ENCODE measurements at places on chromosomes 13 and 19. TPM values are rescaled to one million over a fixed set of nuclear protein-coding genes. Genes with fewer than 3 reads are reported as not detected.

DNA sequence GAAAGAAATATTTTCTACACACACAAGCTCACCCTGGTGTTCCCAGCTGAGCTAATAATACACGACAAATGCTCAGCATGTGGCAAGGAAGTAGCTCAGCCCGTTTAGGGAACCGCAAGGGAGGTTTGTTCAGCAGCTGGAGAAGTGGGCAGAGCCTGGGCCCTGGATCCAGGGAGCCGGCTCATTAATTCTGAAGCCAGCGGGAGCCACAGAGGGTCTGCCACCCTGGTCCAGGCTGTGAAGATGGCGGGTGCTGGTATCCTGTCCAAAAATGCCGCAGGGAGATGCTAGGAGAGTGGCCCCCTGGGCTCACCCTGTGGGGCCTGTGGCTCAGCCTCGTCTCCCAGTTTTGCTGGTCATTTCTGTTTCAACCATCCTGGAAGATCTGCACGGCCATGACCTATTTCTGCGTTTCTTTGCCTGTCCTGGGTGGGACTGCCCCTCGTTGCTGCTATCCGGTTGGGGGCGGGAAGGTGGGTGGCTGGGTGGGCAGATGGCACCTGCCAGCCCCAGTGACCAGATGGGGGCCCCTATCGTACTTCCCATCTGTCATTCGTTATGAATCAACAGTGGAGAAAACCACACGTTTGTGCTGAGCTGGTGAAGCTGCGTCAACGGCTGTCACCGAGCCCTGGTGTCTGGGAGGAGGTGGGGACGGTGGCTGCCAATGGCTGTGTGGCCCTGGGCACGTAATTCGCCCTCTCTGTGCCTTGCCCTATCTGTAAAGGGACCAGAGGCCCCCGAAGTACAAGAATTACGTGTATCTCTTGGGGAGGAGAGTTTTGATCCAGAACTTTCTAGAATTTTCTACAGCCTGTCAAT is 2.7 kb upstream of the GNA15 start:
- peak; percentile 47 for DNase-seq

The SHANK1 gene
- total RNA-seq: not detected

DNA sequence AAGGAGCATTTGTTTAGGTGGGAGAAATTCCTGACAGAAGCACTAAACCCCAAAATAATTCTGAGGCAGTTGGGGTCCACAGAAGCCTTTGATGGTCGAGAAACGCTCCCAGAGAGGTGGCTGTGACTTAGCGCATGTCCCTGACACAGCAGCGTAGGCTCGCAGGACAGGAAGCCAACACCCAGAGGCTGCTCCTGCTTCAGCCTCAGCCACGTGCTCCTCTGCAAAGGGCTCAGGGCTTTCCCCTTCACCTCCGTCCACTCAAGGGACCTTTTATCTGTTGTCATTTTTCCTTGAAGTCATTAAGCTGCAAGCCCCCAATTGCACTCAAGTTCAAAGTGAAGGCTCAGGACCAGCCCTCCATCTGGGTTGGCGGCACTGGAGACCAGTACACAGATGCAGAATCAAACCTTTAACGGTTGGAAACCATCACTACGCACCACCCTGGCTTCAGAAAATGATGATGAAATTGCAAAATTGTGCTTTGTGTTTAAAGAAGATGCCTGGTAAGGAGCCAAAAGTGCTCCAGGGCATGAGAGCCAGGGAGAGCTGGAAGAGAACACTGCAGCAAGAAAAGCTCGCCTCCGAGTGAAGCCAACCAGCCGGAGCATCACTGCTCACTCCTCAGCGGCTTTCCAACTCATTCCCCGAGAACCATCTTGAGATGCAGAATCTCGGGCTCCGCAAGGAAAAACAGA is 219.6 kb downstream of the RAP2A start:
- DNase-seq: no peak

GRCh38 chr19:54230031-54230430 is 7.2 kb upstream of the LILRB3 start:
- DNase-seq: no peak

The SIGLECL1 gene
- not detected for total RNA-seq

The SPTBN4 gene
- 0.55 TPM for total RNA-seq

The HSPB6 gene
- 22.3 TPM for total RNA-seq

- no peak for DNase-seq
Measured at GRCh38 chr19:52640916-52641315, 2.8 kb upstream of the ZNF83 start.

The SELENOV gene
- total RNA-seq: not detected

GRCh38 chr19:31278555-31279435 is 70.4 kb downstream of the TSHZ3 start:
- DNase-seq: no peak

DNA sequence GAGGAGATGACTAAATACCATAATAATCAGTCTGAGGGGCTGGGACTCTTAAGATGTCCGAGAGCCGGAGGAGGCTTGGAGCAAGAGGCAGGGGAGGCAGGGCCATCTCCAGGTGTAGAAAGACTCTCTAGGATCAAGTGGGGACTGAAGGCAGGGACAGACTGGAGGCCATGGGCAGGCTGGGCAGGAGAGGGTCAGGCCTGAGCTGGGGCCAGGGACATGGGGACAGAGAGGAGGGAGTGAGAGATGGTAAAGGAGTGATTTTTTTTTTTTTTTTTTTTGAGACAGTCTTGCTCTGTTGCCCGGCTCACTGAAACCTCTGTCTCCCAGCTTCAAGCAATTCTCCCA is 2.2 kb downstream of the JOSD2 start:
- no peak for DNase-seq

The CNN2 gene
- 39.2 TPM for total RNA-seq

DNA sequence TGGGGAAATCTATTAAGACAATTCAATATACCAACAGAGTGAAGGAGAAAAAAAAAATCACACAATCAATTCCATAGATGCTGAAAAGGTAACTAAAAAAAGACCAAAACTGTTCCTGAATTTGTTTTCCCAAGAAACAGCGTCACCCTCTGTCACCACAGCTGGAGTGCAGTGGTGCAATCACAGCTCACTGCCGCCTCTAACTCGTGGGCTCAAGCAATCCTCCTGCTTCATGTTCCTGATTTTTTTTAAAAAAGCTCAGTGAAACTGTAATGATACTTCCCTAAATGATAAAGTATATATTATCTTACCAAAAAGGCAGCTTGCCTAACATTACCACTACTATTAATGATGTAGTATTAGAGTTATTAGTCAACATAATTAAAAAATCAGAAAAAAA is 19.6 kb upstream of the ZFP14 start:
- DNase-seq: no peak

GRCh38 chr19:31334849-31335624 is 14.2 kb downstream of the TSHZ3 start:
- no peak for DNase-seq

Data from transverse colon (tissue), 4 donors.